ENCODE measurements at places on chromosomes 4 and X.

DNA sequence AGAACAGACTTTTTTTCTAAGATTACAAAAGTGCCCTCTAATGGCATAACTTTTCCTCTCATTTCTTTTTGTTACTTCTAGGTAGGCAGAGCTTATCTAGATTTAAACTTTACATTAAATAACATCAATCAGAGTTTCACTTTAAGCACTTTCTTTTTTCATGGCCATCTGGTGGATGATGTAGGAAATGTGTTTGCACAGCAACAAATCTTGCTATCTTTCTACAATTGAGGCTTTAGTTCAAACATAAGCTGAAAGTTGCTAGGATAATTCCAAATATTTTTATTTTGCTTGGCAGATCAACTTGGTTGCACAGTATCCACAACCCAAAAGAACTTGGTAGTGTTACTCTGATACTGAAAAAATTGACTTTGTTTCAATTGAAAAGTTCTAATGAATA, 22.0 kb downstream of the NDNF start:
- DNase-seq, result no peak

- no peak for DNase-seq
These were observed 9.9 kb downstream of the MMRN1 start for GRCh38 chr4:89904524-89904923.

DNA sequence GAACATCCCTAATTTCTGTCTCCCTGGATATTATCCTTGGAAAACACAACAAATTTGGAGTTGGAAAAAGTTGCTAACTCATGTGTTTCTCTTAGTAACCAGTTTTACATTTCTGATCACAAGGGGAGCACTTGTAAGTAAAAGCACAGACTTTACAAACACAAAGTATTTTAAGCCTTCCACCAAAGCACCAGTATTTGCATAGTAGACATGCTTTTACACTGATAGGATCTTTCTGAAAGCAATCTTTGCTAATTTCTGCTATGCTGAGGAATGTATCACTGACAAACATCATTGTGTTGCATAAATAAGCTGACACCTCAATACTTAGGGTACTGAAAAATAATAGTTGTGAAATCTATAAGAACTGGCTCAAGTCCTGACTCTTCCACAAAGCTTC, 100.6 kb downstream of the MID1 start:
- DNase-seq, result no peak

- DNase-seq, result no peak
These were observed 14.3 kb downstream of the JCHAIN start for GRCh38 chr4:70651864-70652506.

DNA sequence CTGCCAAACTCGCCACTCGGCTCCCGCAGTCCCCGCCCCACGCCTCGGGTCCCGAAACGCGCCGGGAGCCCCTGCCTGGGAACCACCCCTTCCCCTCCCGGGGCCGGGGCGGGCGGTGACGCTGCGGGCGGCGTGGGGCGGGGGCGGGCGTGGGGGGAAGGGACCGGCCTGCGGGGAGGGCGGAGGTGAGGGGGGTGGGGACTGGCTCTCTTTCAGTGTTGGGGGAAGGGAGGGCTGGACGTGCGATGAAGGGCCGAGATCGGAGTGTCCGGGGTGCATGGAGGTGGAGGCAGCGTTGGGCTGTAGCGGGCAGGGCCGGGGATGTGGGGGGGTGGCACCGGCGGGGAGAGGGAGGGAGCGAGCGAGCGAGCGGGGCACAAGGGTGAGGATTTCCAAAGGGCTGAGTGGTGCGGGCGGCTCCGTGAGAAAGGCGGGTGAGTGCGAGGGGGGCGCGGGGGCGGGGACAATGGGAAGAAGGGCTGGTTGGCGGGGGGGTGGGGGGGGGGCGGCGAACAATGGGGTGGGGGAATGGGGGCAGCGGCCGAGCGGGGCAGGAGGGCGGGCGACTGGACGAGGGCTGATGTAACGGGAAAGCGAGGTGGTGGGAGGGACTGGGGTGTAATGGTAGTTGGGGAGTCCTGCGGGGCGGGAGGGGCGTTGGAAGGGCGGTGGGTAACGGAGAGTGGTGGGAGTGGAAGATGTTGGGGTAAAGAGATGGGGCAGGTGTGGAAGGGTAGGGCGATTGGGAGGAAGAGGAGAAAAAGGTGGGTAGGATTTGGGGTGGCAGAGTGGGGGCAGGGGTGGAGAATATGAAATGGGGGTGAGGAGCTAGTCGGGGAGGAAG, 578 bp downstream of the DCUN1D4 start:
- peak; percentile 69 for DNase-seq

GRCh38 chr4:41540687-41541086, 2.7 kb downstream of the LIMCH1 start:
- no peak for DNase-seq

- no peak for DNase-seq
These were observed 5.4 kb upstream of the NUDT9 start for GRCh38 chr4:87416965-87417364.

DNA sequence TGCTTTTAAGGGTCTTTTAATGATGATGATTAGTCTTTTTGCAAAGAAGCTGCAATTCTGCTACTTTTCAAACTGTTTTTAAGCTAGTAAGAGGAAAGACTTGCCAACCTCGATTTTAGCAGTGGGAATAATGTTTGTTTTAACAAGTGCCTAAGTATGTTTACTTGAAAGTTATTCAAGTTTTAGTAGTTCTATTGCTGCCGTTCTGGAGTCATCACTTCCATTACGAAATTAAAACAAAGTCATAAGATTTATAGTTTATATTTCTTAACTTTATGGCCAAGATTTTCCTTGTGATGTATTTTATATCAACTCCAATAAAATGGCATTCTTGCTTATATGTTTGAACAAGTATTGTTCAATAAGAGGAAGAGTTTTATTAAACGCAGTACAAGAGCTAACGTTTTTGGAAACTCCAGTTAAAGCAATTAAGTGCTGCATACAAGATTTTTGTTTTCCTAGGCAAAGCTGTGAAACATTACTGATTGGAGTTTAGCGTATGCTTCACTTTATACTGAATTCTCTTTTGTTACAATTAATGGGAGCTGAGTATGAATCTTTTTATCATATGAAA, 211.3 kb downstream of the TENM3 start:
- DNase-seq, result no peak

DNA sequence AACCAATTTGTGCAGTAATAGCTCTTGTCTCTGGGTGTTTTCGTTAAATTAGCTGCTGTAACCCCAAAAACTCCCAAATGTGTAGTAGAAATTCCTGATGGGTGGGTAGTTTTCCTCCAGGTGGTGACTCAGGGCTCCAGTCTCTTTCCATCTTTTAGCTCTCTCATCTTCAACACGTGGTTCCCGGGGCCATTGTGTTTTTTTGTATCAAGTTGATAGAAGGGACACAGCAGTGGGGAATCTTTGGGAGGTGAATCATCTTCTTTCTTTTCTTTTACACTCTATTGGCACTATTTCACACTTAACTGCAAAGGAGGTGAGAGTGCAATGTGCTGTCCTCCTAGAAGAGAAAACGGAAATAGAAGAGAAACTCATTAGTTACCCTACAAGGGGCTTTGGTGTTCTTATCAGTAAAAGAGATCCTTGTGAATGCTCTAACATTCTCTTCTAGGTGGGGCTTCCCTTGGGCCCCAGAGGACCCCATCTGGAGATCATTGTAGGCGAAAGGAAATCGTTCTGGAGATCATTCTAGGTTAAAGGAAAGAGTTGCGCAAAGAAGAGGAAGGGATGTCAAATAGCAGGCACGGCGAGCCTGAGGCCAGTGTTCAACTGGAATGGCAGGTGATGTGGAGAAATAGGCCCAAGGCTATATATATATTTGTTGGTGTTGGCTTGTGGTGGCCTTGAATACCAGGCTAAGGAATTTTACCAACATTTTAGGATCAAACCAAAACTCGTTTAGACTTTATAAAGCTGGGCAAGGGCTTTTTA, 68.2 kb upstream of the ACSL1 start:
- no peak for DNase-seq

- DNase-seq, result no peak
These were observed 22.0 kb downstream of the CCNQ start for GRCh38 chrX:153576961-153577360.

DNA sequence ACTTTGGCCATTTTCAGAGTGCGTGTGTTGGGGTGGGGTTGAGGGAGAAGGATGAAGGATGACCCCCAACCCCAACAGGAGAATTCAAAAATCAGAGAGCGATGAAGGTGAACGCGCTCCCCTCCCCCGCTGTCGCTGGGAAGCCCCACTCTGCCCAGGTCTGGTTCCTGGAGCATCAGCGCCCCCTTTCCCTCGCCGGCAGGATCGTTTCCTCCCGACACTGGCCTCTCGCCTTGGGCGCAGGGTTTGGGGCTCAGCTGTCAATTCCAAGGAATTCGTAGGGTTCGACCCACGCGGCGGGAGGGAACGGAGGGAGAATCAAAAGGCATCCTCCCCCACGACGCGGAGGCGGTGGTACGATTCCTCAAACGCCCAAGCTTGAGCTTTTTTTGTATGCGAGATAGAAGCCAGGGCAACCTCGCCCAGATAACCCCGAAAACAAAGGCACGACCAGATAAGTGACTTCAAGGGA, 1.0 kb upstream of the PDGFRA start:
- DNase-seq, result peak; percentile 43

GRCh38 chrX:109264878-109265277, 217.0 kb downstream of the GUCY2F start:
- DNase-seq, result no peak

- DNase-seq, result no peak
These were observed 17.5 kb downstream of the STX18 start for GRCh38 chr4:4524364-4524763.

- peak; percentile 86 for DNase-seq
These were observed 6.4 kb upstream of the MAGIX start for GRCh38 chrX:49155900-49156837.

- no peak for DNase-seq
These were observed 292.1 kb downstream of the STIM2 start for GRCh38 chr4:27152703-27153102.

DNA sequence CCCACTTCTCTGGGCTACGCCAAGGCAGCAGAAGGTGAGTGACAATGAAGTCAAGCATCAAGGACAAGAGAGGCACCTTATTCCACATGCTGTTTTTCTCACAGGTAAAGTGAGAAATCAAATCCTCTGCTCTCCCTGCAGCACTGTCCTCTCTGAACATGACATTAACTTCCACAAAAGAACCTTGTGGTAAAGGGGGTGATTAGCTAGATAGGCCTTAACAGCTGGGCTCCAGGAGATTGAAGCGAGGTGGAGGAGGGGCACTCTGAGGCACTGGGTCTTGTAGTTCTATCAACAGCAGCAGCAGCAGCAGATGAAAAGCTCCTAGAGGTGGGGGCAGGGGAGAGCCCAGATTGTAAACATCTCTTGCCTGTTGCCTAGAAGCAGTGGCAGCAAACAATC, 96.8 kb upstream of the CXXC4 start:
- no peak for DNase-seq

- DNase-seq, result no peak
These were observed 17.2 kb downstream of the ANXA3 start for GRCh38 chr4:78568640-78569305.

DNA sequence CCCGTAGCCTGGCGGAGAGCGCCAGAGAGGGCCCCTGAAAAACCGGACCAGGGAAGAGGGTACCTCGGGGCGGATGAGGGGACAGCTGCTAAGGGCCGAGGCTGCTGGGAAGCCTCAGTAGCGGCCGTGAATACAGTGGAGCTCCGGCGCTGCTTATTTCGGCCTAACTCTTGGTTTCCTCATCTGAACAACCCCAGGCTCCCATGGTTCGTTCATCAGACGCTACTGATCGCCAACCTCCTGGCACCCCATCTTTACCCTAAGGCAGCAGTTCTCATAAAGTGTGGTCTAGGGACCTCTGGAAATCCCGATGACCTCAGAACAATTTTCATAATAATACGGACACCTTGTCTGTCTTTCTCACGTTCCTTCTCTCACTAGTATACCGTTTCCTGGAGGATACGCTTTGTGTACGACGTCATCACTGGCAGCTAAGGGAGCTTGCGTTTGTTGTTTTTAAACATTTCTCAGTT, 645 bp upstream of the RAB28 start:
- no peak for DNase-seq

DNA sequence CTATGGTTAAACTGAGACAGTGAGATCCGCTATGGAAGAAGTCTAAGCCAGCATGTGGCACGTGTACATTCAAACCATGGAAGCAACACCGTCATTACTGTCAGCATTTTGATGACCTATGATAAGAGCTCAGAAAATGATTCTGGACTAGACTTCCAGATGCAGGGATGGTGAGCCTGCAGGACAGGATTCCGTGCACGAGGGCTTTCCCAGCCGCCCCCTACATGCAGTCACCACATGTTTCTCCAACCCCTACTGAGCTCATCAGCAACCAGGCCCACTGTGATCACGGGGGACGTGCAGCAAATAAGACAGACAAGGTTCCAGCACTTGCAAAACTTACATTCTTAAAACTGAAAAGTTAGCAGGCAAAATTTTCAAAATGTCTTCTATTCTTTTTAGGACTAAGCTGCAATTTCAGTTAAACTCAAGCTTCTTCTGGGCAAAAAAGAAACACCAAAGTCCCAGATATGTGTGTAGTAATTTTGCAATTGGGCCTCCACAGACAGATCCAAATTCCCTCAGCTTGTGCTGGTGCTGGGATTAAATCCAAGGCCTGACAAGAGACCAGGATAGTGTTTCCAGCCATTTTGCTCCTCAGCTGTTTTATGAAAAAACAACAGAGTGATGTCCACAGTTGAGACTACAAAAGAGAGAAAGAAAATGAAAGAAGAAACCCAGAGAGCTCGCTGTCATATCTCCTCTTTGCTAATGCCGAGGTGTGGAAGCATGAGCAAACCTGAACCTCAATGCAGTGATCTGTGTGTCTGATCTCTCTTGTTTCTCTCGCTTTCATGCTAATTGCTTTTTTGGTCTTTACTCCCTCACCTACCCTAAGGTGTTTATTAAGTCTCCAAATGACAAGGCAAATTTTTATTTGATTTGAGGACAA, 118.2 kb downstream of the AFAP1 start:
- DNase-seq, result no peak

DNA sequence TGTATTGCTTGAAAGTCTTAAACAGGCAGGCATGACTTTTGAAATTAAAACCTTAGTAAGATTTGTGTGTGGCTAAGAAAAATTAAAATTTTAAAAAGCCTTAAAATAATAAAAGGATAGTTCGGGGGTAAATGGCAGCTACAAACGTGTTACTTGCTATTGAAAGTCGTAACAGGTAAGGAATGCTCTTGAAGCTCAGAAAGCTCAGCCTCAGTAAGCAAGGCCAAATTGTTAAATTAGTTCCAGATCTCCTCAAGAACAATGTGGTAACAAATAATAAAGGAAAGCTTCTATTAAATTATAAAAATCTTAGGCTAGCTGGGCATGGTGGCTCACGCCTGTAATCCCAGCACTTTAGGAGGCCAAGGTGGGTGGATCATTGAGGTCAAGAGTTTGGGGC, 25.5 kb downstream of the PRMT9 start:
- no peak for DNase-seq

- no peak for DNase-seq
These were observed 512.3 kb downstream of the FAT4 start for GRCh38 chr4:125826801-125827695.

DNA sequence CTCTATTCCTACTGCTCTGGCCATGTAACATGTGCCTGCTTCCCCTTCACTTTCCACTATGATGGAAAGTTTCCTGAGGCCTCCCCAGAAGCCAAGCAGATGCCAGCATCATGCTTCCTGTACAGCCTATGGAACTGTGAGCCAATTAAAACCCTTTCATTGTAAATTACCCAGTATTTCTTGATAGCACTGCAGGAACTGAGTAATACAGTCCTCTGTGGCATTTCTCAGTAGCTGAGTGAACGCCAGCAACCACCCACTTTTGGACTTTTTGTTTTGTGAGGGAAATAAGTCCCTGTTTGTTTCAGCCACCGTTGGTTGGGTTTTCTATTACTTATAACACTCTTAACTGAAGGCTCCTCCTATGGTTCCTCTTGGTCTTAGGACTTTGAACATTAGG, 104.1 kb downstream of the C4orf51 start:
- no peak for DNase-seq

GRCh38 chr4:162557516-162558106, 393.8 kb upstream of the FSTL5 start:
- DNase-seq, result no peak
